ENCODE measurements at places on chromosomes 4 and X.

GRCh38 chr4:176320976-176321361 lies 1.2 kb downstream of the SPCS3 start:
- no peak for DNase-seq

- peak; percentile 18 for DNase-seq
Observed at GRCh38 chr4:5758741-5759140, 47.7 kb downstream of the EVC start.

DNA sequence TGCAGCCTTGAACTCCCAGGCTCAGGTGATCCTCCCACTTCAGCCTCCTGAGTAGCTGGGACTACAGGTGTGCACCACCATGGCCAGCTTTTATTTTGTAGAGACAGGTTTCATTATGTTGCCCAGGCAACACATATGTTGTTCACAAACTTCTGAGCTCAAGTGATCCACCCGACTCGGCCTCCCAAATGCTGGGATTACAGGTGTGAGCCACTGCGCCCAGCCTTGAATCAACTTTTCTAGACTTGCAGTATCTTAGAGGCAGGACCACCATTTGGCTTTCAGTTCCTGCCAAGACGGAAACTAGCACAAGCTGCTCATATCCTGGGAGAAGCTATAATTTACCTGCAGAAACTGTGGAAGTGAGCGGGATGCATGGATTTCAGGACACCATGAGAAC lies 19.9 kb downstream of the NAT8L start:
- DNase-seq, result no peak

DNA sequence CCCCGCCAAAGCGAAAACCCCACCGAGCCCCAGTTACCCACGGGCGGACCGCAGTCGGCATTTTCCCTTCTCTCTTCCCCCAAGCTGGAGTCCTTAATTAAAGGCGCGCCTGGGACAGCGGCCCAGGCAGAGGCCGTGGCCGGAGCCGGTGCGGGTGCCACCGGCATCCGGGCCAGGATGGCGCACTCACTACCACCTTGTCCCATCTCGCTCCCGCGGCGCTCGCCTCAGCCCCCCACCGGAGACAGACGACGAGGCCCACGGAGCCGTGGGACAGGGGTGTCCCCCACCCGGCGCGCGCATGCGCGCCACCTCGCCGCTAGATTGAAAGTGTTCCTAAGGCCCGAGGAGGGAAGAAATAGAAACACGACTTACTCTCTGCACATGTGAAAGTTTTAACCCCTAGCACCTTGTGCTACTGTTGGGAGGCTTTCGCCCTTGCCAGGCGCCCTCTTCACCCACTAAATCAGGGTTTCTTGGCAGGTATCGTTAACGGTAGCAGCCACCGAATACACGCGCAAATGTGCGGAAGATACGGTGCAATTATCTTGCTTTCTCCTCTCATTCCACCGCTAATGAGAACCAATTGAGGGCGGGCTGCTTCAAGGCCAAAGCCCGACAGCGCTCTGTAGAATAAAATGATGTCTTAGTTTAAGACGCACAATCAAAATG lies 64.3 kb upstream of the CCDC160 start:
- peak; percentile 36 for DNase-seq
